LNCaP clone FGC (cell line): ENCODE measurements at places on chromosomes 4 and X.

GRCh38 chr4:75907966-75908365 lies 5.7 kb upstream of the PPEF2 start:
- no peak for DNase-seq

DNA sequence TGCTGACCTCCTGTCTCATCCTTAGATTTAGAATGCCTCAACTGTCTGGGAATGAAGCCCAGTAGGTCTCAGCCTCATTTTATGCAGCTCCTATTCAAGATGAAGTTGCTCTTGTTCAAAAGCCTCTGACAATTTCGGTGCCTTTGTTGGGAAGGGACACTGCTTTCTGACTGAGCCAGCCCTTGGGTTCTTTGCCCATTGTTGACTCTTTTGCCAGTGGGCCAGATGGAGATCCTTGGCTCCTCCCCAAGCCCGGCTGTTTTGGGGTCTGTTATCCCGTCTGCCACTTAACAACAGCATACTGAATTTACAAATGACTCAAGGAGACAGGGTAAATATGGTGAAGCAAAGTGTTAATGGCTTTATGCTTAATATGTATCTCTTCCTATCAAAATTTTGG lies 58.3 kb upstream of the PRKX start:
- DNase-seq, result no peak

DNA sequence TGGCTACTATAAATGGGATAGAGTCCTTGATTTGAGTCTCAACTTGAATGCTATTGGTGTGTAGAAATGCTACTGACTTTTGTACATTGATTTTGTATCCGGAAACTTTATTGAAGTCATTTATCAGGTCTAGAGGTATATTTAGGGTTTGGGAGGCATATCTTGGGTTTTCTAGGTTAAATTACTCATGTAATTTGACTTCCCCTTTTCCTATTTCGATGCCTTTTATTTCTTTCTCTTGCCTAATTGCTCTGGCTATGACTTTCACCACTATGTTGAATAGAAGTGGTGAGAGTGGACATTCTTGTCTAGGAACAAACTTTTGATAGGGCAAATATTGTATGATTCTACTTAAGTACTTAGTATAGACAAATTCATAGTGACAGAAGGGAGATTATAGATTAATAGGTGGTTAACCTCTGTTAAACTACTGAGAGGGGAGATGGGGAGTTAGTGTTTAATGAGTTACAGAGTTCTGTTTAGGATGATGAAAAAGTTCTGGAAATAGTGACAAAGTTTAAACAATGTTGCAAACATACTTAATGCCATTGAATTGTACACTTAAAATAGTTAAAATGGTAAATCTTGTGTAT lies 22.8 kb upstream of the HSPA4L start:
- DNase-seq, result no peak

GRCh38 chrX:153400146-153401132 lies 711 bp downstream of the PNMA6E start:
- DNase-seq, result no peak

DNA sequence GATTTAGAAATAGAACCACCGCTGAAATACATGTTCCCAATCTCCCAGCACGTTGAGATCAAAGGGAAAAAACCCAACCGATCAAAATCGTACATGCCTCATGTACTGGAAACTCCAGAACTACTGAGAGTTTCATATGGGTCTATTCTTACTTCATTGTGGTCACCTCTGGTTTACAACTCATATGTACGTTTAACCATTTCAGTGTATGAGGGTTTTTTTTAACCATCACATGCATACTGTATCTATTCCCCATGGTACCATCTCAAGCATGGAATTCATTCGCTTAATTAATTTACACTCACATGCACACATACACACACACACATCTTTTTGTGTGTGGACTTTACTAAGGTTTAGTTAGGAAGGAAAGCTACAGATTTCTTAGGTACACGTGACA lies 46.0 kb upstream of the CLNK start:
- DNase-seq, result no peak

DNA sequence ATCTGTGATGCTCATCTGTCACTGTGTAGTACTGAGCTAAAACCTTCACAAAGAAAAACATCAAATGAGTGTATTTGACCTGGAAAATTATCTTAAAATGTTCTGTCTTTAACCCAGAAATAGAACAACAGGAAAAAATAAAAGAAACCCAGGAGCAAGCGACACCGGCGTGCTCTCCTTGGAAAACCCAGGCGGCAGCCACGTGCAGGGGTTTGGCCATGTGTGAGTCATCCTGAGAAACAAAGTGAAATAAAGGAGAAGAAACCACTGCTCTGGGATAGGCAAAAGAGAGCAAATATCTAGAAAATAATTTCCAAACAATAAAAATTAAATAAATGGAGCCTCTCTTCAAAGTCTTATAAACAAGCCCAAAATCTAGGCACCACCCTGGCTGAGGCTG lies 20.0 kb upstream of the TMEM128 start:
- DNase-seq, result no peak

DNA sequence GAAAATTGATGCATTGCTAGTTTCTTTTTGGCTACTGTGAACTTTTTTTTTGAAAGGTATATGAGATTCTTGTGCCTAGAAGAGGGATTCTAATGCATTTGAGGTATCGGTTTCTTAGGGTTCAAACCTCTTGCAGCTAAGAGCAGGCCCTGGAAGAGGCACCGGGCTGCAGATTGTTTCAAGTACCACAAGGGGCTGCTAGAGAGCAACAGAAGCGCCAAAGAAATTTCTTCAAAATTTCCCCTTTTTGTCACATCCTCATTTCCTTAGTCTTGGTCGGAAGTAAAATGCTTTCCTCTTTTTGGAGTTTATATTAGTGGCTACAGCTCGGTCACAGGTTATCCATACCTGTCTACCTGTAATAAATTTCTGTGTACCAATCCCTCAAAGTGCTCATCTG lies 89.8 kb downstream of the PDGFRA start:
- DNase-seq, result no peak

GRCh38 chr4:52643785-52644244 lies 15.3 kb downstream of the USP46 start:
- DNase-seq, result peak; percentile 67

GRCh38 chr4:66376396-66376795 lies 706.1 kb upstream of the EPHA5 start:
- no peak for DNase-seq

DNA sequence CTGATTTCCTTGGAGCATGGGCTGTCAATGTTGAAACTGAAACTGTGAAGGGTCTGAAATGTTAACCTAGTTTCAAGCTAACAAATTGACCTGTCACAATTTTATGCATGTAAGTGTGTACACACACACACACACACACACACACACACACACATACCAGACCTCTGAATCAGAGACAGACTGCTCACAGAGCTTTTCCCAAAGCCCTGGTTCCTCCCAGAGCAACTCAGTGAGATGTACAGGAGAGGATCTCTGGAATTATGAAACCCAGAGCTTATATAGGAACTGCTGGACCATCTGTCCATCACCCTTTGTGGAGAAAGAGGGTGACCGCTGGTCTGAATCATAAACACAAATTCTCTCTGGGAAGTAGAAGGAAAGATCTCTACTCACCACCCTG lies 228.1 kb upstream of the PRPS2 start:
- DNase-seq, result no peak

- peak; percentile 61 for DNase-seq
These were observed 577.6 kb downstream of the TECRL start for GRCh38 chr4:63831590-63832155.

GRCh38 chr4:154389148-154389547 lies 102.5 kb downstream of the DCHS2 start:
- DNase-seq, result no peak

GRCh38 chrX:55640854-55641253 lies 17.7 kb downstream of the FOXR2 start:
- peak; percentile 90 for DNase-seq

DNA sequence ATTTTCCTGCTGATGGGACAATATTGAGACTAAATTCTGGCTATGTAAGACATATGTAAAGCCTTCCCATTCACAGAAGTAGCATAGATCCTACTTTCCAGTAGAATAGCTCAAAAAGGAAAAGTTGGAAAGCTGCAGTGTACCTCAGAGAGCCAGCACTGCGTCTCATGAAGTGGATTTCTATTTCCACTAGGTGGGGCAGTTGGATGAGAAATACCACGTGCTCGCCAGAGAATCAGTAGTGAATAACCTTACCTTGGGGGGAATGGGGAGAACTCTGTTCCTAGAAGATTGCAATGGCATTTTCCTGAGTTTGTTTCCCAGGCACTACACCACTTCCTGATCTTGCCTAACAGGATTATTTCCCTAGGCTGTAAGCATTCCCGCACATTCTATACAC lies 907.1 kb downstream of the FSTL5 start:
- no peak for DNase-seq

- no peak for DNase-seq
These were observed 19.5 kb downstream of the ZNF275 start for GRCh38 chrX:153353416-153353815.

DNA sequence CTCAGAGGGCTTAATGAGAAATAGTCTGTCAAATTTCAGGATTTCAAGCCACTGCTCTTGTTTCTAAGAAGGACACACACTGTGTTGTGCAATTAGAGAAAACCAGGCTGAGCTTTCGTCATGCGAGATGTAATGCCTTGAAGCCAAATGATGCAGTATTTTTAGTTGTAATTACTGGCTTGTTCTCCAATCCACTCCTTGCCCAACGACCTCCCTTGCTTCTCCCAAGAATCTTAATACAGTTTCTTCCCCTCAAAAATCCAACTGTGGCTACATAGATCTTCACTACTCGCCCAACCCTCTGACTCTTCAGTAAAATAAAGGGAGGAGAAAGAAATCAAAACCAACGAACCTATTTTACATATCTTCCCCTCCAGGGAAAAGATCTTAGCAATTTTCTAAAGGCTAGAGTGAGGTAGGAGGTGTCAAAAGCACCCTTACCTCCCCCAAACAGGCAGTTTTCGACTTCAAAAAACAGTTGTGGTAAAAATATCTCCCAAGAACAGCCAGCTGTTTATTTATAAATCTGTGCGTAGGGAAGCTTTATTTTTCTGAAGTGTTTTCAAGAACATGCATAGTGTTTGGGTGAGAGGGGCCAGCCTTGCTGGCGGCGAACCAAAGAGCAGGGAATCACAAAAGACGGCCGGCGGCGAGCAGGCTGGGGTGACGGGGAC lies 68.7 kb downstream of the MGST2 start:
- DNase-seq, result no peak

GRCh38 chr4:185831125-185831815 lies 19.3 kb upstream of the SORBS2 start:
- no peak for DNase-seq

- DNase-seq, result no peak
These were observed 20.0 kb downstream of the DIAPH2 start for GRCh38 chrX:96704629-96705028.

DNA sequence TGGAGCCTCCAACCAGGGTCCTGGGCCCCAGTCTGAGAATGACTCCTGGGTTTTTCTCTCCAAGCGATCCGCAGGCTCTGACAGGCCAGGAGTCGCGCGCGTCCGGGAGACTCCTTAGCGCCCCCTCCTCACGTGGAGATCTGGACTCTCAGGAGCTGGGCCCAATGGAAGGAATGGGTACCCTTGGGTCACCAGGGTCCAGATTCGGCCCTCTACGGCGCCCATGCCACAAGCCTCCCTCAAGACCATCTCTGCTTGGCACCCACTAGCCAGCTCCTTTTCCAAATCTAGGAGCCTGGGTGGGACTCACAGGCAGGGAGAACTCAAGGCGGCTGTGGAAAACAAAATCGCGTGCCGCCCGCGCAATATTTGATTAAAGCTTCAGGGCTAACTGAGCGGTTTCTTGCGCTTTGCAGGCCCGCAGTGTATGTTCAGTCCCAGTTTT lies 7.1 kb downstream of the HAND2 start:
- no peak for DNase-seq

GRCh38 chr4:48944756-48945241 lies 38.2 kb upstream of the OCIAD2 start:
- no peak for DNase-seq

DNA sequence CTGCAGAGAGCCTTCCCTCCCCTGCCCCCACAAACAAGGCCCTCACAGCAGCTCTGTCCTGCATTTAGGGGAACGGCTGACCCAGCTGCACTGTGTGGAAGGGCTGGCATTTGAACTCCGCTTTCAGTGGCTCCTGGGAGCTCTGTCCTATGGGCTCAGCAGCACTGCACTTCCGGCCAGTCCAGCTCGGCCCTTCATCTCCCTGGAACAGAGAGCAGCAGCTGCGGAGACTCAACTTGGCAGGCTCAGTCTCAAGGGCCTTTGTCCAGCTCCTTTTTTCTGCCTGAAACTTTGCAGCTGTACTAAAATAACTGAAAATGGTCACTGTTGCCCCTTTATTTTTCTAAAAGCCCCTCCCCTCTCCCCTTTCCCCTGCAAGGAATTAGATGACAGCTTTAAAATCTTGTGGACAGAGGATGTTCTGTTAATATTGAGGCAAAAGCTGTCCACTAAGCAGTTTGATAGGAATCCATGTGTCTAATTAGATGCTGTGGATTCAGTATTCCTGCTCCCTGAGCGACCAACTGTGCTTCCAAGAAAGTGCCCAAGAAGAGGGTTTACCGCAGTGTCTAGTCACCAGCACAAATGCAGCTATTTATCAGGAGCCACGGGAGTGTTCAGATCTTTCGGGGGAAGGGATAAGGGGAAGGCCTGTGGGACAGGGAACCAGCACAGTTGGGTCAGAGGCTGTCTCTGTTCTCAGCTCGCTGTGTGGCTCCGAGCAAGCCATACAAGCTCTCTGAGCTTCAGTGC lies 133.1 kb downstream of the AFAP1 start:
- no peak for DNase-seq

- no peak for DNase-seq
These were observed 983.7 kb downstream of the STIM2 start for GRCh38 chr4:27844376-27844775.

GRCh38 chr4:57094832-57095223 lies 15.4 kb downstream of the IGFBP7 start:
- no peak for DNase-seq

- DNase-seq, result no peak
These were observed 84.8 kb downstream of the CHIC1 start for GRCh38 chrX:73647632-73648322.

DNA sequence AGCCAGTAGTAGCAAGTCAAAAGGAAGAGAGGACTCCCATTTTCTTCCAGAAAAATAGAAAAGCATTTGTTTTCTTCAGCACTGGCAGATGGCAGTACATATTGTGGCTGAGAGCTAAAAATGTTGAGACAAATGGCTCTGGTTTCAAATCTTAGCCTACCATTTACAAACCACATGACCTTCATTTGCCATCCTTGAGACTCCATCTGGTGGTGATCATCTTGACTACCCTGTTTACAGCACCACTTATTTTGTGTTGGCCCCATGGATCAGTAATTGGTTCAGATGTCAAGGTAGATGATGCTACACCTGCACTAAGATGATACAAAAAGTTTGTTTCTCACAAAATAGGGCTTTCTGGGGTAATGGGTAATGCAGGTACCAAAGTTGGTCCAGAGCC lies 951.8 kb upstream of the IGFBP7 start:
- no peak for DNase-seq

DNA sequence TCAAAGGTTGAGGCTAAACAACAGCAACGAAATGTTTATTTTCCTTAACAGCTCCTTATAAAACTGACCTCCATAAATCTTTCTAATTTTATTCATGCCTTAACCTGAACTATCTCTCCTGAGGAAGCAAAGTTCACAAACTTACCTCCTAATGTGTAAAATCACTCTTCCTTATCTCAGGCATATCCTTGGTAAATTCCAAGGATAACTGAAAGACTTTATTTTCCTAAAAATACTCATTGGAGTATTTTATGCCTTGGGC lies 197.4 kb downstream of the NWD2 start:
- no peak for DNase-seq

- no peak for DNase-seq
These were observed 39.5 kb downstream of the CD40LG start for GRCh38 chrX:136687457-136687856.
